NT2/D1 (cell line): ENCODE measurements at places on chromosomes 1 and 21.

- DNase-seq = no peak
Measured at GRCh38 chr1:228463559-228464455, 23.4 kb upstream of the RNF187 start.

GRCh38 chr1:109714661-109715372 lies 2.8 kb downstream of the GSTM5 start:
- DNase-seq = no peak

DNA sequence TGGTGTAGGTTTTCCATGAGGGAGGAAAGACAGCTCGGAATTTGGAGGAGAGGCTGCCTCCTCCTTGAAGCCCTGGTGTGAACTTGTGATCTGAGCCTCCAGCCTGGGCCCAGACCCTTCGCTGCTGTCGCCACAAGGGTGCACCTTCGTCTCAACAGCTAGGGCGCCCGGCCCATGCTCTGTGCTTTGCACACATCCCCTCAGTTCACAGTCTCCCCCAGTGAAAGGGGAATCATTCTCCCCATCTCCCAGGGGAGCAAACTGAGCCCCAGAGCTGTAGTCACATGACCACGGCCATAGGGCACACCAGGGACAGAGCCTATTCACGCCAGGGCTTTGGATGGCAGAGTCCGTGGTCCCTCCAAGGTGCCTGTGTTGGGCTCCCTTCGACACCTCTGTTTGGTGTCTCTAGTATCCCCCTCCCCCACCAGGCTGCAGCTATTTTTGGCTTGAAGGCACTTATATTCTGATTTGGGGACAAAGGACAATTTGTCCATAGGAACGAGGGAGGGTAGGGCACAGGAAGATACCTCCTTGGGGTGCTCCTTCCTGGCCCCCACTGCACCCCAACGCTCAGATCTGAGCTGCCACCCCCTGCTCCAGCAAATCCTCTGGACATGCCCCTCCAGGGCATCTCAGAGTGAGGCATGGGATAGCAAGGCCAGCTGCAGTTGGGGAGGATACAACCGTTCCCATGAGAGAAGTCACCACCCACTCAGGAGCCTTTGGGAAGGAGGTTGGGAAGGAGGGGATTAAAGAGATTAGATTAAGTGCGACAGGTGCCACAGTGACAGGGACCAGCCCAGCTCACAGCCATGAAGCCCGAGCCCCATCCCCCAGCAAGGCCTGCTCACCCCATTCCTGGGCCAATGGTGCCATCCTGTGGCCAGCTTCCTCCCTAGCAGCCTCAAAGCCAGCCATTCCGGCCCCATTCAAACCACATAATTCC lies 15.7 kb downstream of the MATN1 start:
- DNase-seq = peak; percentile 72

GRCh38 chr1:37807220-37807554 lies 403 bp upstream of the C1orf122 start:
- no peak for DNase-seq

- DNase-seq = no peak
Measured at GRCh38 chr1:199335496-199335895, 692.0 kb upstream of the NR5A2 start.

- DNase-seq = peak; percentile 92
Measured at GRCh38 chr1:30911059-30911954, 2.7 kb upstream of the SDC3 start.

- peak; percentile 43 for DNase-seq
Measured at GRCh38 chr1:174982971-174983689, 16.6 kb upstream of the CACYBP start.

- no peak for DNase-seq
Measured at GRCh38 chr21:33883118-33883517, 32.5 kb downstream of the ATP5PO start.

DNA sequence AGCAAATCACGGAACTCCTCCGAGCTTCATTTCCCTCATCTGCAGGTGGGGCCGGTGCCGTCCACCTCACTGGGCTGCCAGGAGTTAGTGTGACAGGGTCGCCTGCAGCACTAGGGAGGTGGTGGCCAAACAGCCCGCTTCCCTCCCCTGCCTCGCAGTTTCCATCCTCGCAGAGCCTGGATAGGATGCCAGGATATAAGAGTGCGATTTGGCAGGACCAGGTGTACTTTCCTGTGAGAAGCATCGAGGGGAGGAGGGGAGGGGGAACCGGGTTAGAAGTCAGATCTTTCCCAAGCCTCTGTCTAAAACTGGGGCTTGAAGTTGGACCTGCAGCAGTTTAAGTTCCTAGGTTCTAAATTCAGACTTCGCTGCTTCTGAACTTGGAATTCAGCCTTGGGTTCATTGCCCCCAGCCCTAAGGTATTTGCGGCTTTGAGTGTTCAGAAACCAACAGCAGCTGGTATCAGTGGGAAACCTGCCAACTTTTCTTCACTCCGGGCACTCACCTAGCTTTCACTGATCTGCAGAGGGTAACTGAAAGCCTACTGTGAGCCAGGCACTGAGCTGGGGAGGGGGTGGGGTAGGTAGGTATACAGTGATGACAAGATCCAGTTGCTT lies 1.7 kb upstream of the JUN start:
- peak; percentile 25 for DNase-seq

DNA sequence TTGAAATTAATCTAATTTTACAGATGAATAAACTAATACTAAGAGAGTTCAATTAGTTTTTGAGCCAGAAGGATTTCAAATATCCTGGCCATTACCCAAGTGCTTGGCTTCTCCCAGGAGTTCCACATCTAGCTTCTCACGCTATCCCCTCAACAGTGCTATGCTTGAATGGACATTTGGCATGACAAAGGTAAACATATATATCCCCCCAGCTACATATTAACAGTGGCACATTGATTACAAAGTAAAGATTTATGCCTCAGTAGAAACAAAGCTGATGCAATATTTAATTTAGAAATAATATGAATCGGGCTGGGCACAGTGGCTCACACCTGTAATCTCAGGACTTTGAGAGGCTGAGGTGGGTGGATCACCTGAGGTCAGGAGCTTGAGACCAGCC lies 434.6 kb upstream of the PRMT6 start:
- DNase-seq = no peak

DNA sequence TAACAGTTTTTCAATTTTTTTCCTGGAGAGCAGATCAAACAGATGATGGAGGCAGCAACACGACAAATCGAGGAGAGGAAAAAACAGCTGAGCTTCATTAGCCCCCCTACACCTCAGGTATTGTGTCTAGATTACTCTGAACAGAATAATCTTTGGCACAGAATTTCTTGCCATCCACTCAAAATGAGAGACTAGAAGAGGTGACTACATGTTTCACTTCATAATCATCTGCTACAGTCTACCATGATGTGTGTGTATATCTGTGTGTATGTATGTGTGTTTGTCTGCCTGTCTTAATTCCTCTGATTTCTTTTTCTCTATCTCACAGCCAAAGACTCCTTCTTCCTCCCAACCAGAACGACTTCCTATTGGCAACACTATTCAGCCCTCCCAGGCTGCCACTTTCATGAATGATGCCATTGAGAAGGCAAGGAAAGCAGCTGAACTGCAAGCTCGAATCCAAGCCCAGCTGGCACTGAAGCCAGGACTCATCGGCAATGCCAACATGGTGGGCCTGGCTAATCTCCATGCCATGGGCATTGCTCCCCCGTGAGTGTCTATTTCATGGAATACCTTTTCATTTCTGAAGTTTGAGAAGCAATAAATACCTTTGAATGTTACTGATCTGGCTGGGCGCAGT lies 11.4 kb downstream of the PRPF3 start:
- no peak for DNase-seq

- DNase-seq = no peak
Measured at GRCh38 chr1:24125456-24125855, 13.5 kb upstream of the MYOM3 start.

DNA sequence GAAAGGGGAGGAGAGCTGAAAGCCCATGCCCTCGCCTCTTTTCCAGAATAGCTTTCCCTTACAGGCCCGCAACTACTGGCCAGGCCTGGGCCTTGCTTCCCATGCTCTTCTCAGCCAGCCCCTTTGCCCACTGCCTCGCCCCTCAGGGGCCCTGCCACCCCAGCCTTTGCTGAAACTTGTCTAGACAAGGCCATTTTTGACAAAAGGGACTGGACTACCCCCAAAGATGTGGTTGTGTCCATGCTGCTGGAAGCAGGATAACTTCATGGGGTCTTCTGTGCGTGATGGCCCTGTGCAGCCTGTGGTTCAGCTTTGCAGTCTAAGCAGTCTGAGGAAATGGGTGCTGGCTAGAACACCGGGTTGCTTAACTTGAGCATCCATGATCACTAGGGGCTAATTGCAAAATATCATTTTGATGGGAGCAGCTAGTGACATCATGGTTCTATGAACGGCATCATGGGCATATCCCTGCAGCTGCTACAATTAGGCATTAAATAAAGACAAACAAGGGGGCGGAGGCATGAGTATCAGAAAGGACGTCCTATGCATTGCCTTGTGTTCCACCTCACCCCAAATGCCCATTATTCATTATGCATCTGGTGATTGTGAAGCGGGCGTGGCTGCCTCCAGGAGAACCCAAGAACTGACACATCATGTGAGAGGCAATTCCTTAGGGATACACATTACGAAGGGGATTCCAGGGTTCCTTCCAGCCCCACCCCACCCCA lies 36.8 kb downstream of the NTPCR start:
- DNase-seq = no peak

- DNase-seq = no peak
Measured at GRCh38 chr1:64171797-64172281, 31.6 kb upstream of the UBE2U start.

DNA sequence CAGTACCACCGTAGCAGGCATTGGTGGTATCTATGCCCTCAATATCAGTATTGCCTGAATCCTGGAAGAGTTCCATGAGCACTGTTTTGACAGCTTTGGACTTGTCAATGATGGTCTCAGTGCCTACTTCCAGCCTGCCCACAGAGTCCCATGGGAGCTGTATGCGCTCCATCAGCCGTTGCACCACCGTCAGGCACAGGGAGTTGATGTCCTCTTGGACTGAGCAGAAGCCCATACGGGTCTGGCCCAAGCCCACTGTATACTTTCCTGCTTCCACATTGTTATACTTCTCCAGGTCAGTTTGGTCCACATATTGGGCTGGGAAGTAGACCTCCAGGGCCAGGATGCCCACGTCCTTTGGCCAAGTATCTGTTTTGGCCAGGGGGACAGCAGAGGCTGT lies 4.5 kb downstream of the HMGCS2 start:
- no peak for DNase-seq

DNA sequence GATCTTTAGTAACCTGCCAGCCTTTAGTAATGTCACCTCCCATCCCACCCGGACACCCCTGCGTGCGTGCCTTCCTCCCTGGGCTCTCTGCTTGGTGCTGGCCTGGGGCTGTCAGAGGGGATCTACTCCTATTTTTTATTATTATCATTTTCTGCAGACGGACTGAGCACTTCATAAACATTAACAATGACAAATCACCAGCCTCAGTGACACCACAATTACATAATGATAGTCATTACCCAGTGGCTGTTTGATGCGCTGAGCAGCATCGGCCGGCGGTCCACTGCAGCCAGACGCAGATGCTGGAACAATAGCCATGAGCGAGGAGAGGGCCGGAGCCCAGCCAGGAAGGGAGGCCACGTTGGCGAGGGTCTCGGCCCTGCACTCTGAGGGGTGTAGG lies 309.3 kb upstream of the AJAP1 start:
- no peak for DNase-seq

DNA sequence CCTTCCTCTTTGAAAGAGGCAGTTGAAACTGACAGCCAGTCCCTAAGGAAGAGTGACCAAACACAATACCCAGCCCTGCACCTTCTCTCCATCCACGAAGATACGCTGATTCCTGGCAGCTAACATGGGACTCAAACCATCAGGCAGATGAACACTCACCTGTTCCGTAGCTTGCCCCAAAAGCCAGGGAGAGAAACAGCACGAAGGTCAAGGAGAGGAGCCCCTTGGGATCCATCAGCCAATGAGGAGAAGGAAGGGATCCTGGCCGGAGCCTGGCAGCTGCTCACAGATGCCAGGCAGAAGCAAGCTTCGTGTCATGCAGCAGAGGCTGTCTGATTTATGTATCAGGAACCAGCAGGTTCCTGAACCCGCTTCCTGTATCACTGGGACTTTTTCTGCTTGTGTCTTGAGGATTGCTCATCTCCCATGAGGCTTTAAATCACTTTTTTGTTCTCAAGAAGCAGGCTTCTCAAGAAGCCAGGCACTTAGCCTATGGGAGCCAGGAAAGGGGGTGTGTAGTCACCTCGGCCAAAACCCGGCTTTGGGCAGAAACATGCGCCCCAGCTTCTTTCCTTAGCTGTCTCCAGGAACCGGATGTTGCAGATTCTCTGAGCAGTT lies at the start of gene SLAMF1:
SLAMF1 (minus strand) TSS at position 334 of the 618 bp plus-strand sequence; CDS start at position 235, 99 bp downstream.
- no peak for DNase-seq

- no peak for DNase-seq
Measured at GRCh38 chr1:196774175-196774574, 465 bp upstream of the CFHR3 start.

GRCh38 chr1:26838474-26839338 lies 12.2 kb downstream of the ZDHHC18 start:
- no peak for DNase-seq

DNA sequence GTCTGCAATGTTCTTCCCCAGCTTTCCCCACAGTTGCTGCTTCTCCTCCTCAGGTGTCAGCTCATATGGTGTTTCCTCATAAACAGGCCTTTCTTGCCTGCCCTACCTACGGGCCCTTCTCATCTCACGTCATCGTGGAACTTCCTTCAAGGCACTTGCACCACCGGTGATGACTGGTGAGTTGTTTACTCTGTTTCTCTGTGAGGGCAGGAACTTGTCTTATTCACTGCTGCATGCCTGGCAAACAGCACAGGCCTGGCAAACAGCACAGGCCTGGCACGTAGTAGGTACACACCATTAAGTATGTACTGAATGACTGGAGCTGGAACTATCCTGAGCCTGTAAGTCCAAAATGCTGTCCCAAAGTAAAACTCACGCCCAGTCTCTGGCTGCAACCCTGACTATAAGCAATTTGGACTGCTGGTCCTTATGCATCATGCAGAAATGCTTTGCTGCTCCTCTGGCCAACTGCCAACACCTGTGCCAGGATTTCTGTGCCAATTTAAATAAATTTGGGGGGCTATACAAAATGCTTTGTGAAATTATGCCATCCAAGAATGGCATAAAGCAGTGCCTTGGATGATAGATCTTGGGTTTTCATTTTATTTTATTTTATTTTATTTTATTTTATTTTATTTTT lies 25.7 kb downstream of the STK40 start:
- DNase-seq = no peak

DNA sequence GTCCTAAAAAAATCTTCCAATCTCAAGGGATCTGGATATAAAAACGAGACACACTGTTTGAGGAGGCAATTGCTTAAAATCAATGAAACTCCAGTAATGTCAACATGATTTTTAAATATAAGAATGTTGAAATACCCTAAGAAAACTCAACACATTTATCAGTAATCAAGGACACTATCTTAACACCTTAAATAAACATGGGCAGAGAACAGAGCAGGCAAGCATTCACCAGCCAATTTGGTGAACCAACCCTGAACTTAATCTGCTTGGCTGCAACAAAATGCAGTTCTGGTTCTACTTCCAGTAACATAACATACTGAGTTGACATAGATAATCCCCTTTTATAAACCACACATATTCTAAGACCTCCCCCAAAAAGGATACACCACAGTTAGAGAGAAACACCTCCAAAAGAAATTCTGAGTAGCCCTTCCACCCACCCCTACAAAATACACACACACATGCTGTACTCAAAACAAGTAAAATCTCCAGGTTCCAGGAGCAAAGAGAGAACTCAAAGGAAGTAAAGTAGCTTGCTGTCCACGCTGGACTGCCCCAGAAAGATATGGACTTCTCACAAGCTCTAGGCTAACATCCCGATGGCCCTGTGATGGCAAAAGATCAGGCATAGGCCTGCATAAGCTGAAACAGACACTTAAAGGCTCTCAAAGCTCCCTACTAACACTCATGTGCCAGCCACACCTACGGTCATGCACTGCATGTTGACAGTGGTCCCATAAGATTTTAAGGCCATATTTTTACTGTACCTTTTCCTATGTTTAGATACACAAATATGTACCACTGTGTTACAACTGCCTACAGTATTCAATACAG lies 30.5 kb downstream of the TP53BP2 start:
- no peak for DNase-seq
